Peyer's patch (tissue), 4 donors: ENCODE measurements at places on chromosomes 6 and 20.

GRCh38 chr20:56487216-56487615, 18.8 kb downstream of the RTF2 start:
- DNase-seq: no peak

DNA sequence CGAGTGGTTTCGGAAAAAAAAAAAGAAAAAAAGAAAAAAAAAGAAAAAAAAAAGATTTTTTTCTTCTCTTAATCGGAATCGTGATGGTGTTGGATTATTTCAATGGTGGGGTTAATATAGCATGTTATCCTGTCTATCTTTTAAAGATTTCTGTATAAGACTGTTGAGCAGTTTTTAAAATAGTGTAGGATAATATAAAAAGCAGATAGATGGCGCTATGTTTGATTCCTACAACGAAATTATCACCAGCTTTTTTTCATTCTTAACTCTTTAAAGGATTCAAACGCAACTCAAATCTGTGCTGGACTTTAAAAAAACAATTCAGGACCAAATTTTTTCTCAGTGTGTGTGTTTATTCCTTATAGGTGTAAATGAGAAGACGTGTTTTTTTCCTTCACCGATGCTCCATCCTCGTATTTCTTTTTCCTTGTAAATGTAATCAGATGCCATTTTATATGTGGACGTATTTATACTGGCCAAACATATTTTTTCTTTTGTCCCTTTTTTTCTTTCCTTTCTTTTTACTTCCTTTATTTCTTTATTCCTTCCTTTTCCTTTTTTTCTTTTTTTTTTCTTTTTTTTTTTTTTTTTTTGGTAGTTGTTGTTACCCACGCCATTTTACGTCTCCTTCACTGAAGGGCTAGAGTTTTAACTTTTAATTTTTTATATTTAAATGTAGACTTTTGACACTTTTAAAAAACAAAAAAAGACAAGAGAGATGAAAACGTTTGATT, 3.6 kb downstream of the SOX4 start:
- no peak for DNase-seq

DNA sequence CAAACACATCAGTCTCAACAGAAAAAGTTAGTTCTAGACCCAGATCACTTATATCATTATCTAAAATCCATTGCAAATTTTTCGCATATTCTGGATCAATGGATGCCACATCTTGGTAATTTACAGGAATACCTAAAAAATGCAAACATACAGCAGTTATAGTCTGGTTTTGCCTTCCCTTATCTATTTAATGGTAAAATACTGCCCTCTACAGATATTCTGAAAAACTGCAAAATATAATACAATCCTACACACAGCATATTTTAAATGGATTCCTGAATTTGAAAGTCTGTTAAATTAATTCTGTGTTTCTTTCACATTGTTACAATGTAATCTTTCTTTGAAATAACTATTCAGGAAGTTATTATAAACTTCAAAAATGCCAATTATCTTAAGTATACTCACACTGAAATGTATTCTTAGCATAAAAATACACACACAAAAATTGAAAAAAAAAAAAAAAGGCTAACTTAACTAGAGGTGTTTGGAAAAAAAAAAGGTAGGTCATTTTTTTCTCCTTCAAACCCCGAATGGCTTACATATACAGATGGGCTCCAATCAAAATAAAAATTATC, 88.4 kb downstream of the HACE1 start:
- DNase-seq: no peak

- no peak for DNase-seq
Observed at GRCh38 chr6:106163966-106164877, 78.1 kb downstream of the PRDM1 start.

DNA sequence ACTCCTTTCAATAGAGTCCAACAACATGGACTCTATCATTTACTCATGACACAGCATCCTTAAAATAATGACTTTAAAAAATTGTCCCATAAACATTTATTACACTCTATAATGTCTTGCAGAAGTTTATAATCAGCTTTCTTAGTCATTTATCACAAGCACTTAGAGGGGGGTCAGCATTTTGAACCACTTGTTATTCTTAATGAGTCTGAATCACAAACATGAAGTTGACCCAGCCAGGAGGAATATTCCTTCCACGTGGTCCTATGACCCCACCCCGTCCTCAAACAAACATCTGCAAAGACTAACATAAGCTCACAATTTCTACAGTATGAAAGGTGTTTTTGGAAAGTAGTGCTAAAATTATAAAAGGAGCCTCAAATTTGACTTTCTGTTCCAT, 91.1 kb downstream of the MTFR2 start:
- no peak for DNase-seq

DNA sequence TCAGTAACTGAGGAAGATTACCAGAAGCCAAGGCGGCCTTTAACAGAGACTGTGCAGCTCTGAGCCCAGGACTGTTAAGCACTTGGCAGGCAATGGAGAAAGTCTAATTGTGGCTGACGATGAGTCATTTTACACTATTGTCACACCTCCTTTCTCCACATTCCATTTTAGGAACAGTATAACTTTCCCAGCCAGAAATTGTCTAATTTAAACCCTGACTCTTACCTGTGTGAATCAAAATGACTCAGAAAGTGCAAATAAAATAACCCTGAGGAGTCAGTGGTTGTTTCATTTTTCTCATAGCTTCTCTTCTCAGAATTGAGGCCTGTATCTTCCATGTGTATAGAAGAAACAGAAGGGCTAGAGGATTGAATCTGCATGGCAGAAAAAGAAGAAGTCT, 40.0 kb upstream of the OPN5 start:
- DNase-seq: no peak

GRCh38 chr20:19301843-19302242, 89.4 kb downstream of the SLC24A3 start:
- no peak for DNase-seq

- no peak for DNase-seq
Observed at GRCh38 chr20:37969949-37970855, 63.1 kb downstream of the TTI1 start.

GRCh38 chr6:113588646-113589045, 268.5 kb upstream of the MARCKS start:
- no peak for DNase-seq

GRCh38 chr6:145368075-145368474, 367.2 kb downstream of the EPM2A start:
- no peak for DNase-seq

DNA sequence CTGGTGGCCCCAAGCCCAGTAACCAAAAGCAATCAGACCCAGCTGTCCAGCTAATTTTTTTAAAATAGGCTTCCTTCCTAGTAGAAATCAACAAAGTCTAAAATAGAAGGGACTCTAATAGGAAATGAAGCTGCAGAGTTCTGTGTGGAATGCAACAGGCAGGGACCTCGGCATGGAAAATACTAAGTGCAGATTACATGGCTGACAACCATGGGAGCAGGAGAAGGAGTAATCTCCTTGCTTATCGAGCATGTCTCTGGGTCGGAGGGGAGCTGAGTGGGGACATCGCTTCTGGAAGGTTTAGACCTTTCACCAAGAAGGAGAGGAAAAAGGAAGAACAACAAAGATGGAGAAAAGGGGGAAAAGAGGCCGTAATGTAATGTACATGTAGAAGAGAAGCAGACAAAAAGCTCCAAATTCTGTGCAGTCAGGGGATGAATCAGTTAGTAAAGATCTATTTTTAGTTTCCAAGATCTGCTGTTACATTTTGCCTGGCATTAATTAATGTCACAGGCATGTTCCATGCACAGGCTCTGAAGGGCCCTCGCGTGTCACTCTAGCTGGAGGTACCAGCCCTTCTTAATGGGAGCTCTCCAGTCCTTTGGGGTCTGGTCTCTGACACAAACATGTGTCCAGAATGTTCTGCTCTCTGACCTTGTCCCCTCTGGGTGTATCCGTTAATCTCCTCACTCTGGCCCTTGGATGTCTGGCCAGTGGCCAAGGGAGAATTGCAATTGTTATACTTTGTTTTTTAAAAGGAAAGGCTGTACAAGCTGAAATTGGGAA, 16.6 kb upstream of the ZNF831 start:
- DNase-seq: no peak

GRCh38 chr6:110345025-110345424, 13.1 kb downstream of the METTL24 start:
- DNase-seq: no peak

- DNase-seq: no peak
Observed at GRCh38 chr6:1461207-1461606, 71.8 kb downstream of the FOXF2 start.

GRCh38 chr20:18739751-18740166, 73.8 kb upstream of the SCP2D1 start:
- no peak for DNase-seq

DNA sequence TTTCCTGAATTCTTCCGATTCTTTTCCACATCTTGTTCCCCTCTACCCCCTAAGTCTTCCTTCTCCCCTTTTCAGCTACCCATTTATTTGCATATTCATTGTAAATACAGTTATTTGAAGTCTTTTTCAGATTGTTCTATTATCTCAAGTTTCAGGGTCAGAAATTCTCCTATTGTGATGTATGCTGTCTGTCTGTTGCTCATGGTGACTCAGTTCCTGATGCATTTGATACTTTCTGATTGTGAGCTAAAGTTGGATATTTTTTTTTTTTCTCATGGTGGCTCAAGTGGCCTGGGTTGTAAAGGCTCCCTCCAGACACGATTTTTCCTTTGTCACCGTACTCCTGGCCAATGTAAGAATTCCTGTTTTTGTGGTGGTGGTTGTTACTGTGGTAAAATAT, 4.9 kb upstream of the PI16 start:
- no peak for DNase-seq

DNA sequence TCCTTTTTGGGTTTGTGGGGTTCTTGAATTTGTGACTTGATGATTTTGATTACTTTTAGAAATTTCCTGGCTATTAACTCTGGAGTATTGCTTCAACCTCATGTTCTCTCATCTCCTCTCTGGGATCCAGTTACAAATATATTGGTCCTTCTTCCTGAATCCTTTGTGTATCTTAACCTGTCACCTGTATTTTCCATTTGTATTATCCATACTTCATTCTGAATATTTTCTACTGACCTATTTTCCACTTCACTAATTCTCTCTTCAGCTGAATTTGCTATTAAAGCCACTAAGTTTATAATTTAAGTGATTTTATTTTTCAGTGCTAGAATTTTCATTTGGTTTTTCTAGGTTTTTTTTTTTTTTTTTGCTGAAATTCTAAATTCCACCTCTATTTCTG, 6.4 kb upstream of the BHLHE23 start:
- no peak for DNase-seq

GRCh38 chr6:108597572-108598304, 37.0 kb downstream of the FOXO3 start:
- DNase-seq: no peak

- no peak for DNase-seq
Observed at GRCh38 chr6:19697744-19698290, 139.4 kb upstream of the ID4 start.

DNA sequence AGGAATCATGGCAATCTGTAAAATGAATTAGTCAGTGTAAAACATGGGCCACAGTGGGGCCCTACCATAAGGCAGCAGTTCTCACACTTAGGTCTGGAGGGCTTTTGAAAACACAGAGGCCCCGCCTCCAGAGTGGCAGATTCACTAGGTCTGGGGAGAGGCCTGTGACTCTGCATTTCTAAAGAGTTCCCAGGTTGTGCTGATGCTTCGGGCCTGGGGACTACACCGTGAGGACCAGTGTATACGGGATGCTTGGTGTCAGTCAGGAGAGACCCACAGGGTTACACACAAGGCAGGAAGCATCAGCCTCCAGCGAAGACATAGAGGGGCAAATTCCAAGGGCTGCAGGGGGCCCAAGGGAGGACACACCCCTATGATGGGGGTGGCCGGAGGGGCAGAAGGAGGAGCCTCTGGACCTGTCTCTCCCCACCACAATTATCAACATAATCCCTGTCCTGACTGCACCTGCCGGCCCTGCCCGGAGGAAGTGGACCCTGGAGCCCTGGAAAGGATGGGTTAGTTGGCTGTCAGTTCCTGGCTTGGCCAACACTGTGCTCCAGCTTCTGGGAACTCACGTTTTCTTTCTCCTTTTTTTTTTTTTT, 46.7 kb downstream of the FGD2 start:
- no peak for DNase-seq

GRCh38 chr6:20198775-20199174, 13.5 kb downstream of the MBOAT1 start:
- DNase-seq: no peak

- DNase-seq: no peak
Observed at GRCh38 chr6:100446115-100447080, 18.3 kb downstream of the SIM1 start.

- no peak for DNase-seq
Observed at GRCh38 chr20:23884771-23885162, 5.2 kb upstream of the CST5 start.

DNA sequence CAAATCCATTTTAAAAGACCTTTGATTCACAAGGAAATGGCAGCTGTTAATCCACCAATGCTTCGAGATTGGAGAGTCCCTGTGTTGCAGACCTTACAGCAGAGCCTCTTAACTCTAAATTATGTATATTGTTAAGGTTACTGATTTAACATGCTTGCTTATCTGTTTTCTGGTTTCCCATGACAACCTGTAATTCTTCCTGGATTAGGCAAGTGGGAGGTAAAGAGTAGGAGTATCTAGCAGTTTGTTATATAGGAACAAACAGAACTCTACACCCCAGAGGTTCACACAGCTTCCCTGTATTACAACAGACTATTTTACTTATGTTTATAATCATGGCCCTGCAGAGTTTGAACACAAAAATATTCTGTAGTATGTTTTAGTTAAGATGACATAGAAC, 39.5 kb downstream of the NKX2-4 start:
- no peak for DNase-seq

DNA sequence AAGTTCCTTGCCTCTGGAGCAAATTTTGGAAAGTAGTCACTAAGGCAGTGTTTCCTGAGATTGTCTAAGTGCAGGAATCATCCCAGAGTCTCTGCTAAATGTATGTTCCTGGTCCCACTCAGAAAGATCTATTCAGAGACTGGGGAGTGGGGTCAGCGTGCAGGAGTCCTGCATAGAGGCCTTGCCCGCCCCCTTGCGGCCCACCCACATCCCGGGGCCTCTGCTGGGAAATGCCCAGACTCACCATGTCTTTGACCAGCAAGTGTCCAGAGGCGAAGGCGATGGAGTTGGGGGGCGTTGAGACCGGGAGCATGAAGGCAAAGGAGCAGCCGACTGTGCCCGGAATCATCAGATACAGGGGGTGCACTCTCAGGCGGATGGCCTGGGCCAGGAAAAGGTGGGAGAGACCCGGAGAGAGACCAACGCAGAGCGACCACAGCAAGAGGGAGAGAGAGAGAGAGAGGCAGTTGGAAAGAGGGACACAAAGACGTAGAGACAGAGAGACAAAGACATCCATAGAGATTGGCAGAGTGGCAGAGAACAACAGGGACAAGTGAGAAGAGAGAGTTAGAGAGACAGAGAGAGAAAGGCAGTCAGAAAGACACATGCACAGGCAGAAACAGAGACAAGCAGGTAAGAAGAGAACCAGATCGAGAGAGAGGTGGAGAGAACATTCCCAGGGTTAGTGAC, 12.9 kb upstream of the OCSTAMP start:
- DNase-seq: no peak

DNA sequence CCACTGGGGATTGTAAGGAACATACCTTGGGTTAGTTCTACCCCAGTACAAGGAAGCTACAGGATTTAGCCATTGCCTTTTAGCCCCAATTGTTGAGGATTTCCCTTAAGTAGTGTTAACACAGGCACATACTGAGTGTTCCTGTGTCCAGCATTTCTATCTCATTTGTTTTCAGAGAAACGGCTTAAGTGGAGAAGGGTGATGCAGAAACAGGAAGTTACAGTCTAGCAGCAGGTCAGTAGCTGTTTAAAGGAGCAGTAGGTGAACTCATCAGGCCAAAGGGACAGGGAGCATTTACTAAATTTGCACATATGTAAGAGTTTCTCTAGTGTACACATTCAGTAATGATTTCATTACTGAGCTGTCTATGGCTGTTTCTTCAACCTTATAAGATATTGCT, 644.2 kb upstream of the GJE1 start:
- DNase-seq: no peak

GRCh38 chr6:135418040-135418760, 79.3 kb downstream of the AHI1 start:
- DNase-seq: no peak
